HEK293T (cell line): ENCODE measurements at places on chromosomes 4 and X.

DNA sequence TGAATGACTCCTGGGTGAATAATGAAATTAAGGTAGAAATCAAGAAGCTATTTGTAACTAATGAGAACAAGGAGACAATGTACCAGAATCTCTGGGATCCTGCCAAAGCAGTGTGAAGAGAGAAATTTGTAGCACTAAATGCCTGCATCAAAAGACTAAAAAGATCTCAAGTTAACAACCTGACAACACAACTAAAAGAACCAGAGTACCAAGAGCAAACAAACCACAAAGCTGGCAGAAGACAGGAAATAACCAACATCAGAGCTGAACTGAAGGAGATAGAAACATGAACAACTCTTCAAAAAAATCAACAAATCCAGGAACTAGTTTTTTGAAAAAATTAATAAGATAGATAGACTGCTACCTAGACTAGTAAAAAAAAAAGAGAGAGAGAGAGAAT is 8.4 kb downstream of the CFAP299 start:
- no peak for DNase-seq

DNA sequence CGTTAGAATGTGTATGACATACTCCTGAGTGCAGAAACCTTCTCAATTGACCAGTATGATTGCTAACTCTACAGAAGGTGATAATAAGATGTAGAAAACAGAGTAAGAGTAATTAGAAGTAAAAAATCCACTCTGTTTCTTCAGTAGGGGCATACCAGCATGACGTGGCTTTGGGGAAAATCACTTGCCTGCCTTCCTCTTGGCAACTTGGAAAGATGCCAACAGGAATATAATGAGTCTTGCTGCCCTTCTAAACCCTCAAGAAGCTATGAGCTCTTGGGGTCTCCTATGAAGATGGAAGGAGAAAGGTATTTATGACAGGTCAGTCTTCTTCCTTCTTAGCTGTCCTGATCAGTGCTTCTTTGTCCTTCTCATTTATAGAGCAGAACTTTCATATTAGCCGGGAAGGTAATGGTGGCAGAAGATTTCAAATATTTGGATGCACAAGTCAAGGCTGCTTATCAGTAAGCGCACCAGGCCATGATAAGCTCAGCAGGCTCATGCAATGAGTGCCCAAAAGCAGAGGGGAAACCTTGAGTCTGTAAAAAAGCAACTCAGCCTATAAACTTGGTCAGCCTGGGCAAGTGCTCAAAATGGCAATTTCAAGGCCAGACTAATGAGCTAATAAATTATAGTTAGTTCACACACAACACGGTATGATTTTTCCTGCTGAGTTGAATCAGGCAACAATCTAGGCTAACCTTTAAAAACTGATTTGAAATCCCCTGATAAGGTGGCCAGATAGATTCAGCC is 69.7 kb upstream of the PPARGC1A start:
- DNase-seq: no peak

DNA sequence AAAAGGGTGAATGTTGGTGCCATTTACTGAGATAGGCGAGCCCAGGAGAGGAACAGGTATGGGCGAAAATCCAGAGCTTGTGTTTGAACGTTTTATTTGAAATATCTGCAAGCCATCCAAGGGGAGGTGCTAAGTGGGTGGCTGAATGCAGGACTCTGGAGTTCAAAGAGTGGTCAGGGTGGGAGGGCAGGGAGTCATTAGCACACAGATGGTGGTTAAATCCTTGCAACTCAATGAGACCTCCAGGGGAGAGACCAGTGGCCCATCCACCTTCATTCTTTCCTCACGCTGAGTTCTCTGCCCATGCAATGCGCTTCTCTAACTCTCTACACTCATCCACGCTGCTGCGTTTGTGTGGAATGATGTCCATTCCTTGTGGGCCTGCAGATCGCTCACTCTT is 101.1 kb downstream of the VCX3B start:
- DNase-seq: no peak

DNA sequence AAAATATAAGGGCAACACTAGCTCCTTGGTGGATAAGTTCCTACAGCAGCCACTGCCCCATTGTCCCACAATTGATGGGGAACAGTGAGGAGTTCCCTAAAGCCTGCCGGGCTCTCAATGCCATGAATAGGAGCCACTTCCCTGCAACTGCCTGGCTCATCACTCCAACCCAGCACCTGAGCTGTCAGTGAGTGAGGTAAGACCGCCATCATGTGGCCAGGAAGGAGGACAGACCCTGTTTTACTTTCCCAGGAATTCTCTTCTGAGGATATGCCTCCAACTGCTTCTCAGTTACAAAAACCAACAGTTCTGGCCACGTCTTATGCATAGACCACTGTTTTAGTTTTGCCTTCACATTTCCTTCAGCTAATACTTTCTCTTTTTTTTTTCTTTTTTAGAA is 45.5 kb downstream of the SRPX start:
- DNase-seq: peak; percentile 76

DNA sequence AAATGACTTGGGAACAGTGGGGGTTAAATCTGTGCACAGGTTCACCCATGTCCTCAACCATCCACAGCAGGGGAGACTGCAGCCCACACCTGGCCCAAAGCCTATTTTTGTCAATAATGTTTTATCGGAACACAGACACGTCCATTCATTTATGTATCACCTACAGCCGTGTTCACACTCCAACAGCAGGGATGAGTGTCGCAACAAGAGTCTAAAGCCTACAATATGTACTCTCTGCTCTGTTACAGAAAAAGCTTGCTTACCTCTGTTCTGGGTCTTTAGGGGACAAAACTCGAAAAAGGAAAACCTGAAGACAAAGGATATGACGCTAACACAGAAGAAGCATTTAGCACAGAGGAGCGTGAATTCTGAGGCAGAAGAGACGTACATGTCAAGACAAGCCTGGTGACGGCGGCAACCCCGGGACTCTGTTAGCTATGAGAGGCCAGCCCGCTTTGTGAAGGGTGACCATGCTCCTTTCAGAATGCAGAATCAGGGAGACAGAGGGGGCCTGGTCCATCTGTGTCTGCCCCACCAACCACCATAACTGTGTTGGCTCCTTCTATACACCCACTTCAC is 45.5 kb downstream of the AFAP1 start:
- no peak for DNase-seq

DNA sequence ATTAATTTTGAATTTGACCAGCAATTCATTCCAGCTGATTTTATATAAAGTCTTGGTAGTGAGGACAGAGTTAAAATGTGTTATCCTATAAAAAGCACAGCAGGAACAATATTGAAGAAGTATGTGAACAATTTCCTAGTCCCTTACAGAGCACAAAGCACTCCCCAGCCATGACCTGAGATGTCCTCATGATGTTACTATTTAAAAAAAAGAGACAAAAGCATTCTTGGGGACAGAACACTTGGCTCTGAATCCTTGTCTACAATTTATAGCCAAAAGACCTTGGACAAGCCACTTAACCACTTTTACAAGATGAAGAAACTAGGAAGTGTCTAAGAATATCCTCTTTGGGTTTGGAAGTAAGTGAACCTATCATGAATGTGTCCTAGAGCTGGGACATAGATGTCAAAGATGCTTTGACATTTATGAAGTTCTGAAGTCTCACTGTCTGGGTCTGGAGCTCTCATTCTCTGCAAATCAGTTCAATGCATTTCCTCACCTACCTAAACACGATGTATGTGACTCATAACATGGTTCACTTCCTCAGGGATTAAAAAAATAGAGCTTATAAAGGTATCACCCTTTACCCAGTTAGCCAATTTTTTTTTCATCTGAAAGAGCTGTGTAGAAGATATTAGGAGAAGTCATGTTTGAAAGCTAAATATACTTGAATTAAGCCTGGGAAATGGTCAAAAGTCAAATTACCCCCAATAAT is 61.4 kb downstream of the IGFBP7 start:
- DNase-seq: no peak

- no peak for DNase-seq
Measured at GRCh38 chr4:188627892-188628291, 488.7 kb downstream of the TRIML1 start.

DNA sequence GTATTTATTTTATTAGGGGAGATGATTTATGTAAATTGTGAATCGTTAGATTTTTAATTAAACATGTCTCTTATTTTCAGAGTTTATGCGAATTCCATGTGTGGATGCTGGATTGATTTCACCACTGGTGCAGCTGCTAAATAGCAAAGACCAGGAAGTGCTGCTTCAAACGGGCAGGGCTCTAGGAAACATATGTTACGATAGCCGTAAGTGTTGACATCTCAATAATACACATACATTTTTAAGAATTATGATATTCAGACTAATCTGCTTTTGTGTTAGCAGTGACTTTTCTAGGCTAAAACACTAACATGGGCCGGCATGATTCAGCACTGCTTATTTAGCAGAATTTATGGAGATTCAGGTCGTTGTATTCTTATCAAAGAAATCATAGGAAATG is 91.2 kb downstream of the RAP1GDS1 start:
- no peak for DNase-seq

DNA sequence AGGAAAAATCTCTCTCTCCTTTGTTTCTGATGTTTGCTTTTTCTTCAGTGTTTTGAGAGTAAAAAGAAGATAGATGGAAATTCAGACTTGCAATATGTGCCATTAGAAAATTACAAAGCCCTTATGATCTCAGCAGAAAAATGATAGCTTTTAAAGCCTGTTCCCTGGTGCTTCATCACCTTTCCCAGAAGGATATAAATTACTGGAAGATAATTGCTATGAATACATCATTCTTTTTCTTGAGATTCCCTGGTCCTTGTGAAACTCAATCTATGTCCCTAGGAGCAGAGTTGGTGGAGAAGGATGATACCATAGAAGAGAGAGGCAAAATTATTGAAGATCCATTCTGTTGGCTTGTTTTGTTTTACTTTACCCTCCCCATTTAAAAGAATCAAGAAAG is 86.5 kb downstream of the GLRA3 start:
- no peak for DNase-seq

- DNase-seq: no peak
Measured at GRCh38 chr4:25158817-25159216, 1.4 kb downstream of the SEPSECS start.

- no peak for DNase-seq
Measured at GRCh38 chrX:35858906-35859305, 60.6 kb upstream of the CFAP47 start.

GRCh38 chr4:98514741-98515469 is 143.5 kb downstream of the TSPAN5 start:
- no peak for DNase-seq

GRCh38 chrX:51802917-51803688 is 59.9 kb downstream of the GSPT2 start:
- DNase-seq: no peak

- DNase-seq: peak; percentile 25
Measured at GRCh38 chr4:82213485-82214417, 160.0 kb downstream of the HNRNPD start.

DNA sequence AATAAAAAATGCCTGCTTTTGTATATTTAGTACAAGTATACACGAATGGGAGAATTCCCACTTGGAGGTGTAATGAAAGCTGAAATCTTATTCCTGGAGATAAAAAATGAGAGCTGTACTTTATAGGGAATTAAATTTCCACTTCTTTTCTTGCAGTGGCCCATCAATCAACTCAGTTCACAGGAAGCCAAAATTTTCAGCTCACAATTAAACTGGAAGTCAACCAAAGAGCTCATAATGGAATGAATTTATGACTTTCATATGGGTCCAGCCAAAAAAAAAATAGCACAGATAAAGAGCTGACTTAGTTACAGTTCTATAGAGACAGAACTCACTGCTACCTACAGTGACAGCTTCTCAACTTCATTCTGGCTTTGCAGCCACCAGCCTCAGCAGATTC is 115.2 kb upstream of the TBC1D9 start:
- DNase-seq: no peak

GRCh38 chrX:109312757-109313156 is 169.1 kb downstream of the GUCY2F start:
- DNase-seq: no peak

GRCh38 chr4:112093636-112094202 is 51.5 kb upstream of the FAM241A start:
- DNase-seq: no peak

DNA sequence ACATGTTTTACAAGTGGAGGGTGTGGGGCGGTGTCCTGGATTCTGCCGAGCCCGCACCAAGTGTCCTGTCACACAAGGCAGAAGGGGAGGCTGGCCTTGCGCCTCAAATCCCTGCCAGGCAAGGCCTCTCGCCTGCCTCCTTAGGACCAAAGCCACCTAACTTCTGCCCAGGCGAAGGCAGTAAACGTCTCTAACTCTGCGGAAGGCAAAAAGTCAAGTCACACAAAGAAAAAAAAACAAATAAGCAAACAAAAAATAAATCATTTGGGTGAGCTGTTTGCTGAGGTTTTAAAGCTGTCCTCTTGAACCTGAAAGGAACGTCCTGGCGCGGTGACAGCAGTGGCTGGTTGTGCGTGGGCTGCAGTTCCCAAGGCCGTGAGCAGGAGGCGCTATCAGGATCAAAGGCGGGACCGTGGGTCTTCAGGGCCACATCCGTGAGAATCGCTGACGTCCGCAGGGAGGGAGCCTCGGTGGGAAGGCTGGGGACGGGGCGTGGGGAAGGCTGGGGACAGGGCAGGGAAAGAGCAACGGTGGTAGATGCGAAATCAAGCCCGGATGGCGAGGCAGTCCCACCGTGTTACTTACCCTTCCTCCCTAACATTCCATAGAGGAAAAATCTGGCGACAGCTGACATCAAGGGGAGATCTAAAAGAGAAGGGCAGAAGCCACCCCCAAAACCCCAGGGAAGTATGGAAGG is 99.1 kb downstream of the TRAPPC11 start:
- no peak for DNase-seq

DNA sequence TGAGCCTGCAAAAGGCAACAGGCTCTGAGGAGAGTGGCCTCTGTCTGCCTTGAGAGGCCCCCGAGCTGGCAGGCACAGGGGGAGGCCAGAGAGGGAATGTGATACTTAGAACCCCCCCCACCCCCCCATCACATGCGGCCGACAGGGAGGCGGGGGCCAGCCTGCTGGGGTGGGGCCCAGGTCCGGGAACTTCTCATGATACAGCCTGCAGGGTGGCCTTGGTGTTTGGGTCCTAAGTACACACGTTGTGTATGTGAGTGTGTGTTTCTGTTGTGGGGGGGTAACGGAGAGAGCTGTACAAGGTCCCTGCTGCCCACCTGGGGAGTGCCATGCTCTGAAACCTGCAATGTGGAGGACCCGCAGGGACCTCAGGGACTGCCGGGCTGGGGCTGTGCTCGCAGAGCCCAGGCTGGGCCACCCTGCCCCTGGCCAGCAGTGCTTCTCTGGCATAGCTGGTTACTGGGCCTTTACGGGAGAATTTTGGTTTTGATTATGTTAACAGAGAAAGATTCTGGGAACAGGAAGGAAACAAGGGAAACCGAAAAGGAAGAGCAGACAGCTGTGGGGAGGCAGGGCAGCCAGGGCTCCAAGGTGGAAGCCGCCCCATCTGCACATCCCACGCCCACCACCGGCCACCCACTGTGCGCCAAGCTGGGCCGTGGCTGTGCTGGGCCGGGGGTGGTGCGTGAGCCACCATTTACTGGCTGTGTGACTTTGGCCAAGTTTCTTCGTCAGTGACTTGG is 19.9 kb downstream of the SH3BP2 start:
- no peak for DNase-seq

GRCh38 chr4:54230484-54231418 is 1.7 kb downstream of the PDGFRA start:
- DNase-seq: no peak

GRCh38 chr4:183445097-183445428 is 627 bp downstream of the CDKN2AIP start:
- peak; percentile 22 for DNase-seq
